ENCODE measurements at places on chromosomes 4 and X.

- no peak for DNase-seq
Observed at GRCh38 chrX:7586126-7586525, 256.8 kb upstream of the VCX start.

DNA sequence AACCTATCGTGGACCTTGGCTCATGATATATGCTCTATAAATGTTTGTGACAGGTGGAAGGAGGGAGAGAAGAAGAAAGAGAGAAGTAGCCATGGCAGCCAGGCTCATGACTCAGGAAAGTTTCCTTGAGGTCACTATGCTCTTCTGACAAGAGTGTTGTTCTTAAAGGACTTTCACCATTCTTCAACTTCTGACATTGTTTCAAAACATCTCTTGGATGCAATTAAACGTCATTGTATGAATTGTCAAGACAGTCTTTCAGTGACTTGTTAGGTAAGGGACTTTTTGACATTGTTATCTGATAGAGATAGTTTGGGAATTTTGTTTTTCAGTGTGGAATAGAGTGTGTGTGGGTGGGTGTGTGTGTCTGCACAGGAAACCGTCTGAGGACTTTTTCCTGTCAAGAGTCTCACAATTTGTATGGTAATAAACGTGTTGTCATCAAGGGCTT is 617.0 kb downstream of the MID1IP1 start:
- no peak for DNase-seq

- DNase-seq: no peak
Observed at GRCh38 chr4:15238720-15239119, 189.1 kb upstream of the C1QTNF7 start.

GRCh38 chr4:20271950-20272349 is 20.2 kb downstream of the SLIT2 start:
- DNase-seq: no peak

DNA sequence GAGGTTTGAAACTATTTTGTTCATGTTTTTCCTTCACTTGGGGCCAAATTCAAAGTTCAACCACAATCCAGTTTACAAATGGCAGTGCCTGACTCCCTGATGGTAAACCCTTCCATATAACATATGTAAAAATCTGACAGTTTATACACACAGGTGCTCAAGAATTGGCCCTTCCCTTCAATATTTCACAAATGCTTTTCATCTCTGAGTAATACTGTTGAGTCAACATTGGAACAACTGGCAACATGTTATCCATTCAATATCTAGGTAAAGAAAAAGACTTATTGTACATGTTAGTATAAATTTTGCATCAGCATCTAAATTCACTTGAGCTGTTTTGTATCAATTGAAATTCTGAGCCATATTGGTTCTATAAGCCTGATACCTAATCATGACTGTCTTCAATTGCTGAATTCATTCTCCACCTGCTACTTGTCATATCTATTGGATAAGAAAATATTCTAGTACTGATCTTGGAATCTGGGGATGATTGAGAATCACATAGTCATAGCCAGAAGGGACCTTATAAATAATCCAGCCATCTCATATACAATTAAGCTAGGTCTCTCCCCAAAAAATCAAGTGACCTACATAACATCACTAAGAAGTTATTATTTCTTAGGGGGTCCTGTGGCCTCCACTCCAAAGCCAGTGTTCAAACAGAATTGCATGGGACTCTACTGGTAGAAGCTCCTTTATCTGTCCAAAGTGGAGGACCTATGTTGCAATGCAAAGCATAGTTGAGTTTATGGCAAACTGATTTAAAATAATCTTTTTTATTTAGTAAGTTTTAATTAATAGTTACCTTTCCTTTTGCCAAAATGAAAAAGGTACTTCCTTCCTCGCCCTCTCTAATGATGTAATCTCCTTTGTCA is 61.9 kb downstream of the PRKG2 start:
- no peak for DNase-seq

- no peak for DNase-seq
Observed at GRCh38 chr4:20844311-20844710, 144.1 kb downstream of the PACRGL start.

All from breast epithelium (tissue), 4 donors.